Activated CD4-positive, alpha-beta T cell treated with anti-CD3 and anti-CD28 coated beads, Interleukin-2, amount 10 ng/mL, durations not matched to agents 24 days and 14 days (primary cell): ENCODE measurements at places on chromosomes 1 and 21. TPM values are rescaled to one million over a fixed set of nuclear protein-coding genes. Genes with fewer than 3 reads are reported as not detected.

GRCh38 chr1:172043900-172044299 is 202.6 kb downstream of the DNM3 start:
- peaks cover 3% of the 10 kb centered on the region for H3K36me3 ChIP-seq
- H3K27ac ChIP-seq, result no peak overlapping the region
- no peak overlapping the region for H3K4me3 ChIP-seq
- no peak for DNase-seq
- peaks cover 3% of the 10 kb centered on the region for H3K4me1 ChIP-seq
- peaks cover 4% of the 10 kb centered on the region for H3K27me3 ChIP-seq

GRCh38 chr1:156577550-156577949 is 2.0 kb upstream of the TTC24 start:
- no peak overlapping the region for H3K27ac ChIP-seq
- peaks cover 22% of the 10 kb centered on the region for H3K27me3 ChIP-seq
- DNase-seq, result no peak
- no peak overlapping the region for H3K4me3 ChIP-seq

Gene NIBAN1
- 17.1 TPM in 2 replicates for total RNA-seq

DNA sequence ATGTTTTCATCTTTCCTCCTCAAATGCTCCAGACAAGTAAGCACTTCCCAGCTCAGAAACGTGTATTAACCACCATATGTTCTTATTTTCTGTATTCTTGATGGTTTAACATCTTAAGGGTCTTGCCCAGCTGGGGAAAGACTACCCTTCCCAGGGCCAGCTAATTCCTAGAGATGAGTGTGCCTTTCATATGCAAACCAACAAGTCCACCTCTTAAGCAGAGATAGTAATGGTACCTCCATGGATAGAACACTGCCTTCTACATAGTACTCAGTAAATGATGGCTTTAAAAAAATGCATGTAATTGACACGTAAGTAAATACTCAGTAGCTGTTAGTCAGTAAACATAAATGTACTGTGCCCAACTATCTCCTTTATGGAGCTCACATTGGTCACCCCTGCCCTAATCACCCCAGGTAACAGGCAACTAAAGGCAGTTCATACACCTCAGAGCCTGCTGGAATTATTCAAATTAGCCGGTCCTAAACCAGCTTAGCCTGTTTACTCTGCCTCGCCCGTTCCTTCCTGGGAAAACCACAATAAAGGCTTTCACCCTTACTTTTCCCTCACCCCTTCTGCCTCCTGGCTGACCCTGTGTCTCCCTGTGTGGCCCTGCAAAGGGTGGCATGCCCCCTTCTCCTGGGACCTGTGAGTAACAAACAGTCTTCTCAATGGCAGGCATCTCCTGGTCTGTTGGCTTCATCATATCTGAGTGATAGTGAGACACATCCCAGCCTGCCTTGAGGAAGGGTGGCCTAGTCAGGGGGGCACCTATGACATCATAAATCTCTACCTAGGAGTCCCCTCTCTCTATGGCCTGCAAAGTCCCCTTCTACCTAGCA is 40.1 kb upstream of the KLHDC7A start:
- no peak overlapping the region for H3K4me3 ChIP-seq
- H3K27ac ChIP-seq, result no peak overlapping the region
- no peaks in the 10 kb centered on the region for H3K4me1 ChIP-seq
- H3K36me3 ChIP-seq, result no peaks in the 10 kb centered on the region
- no peaks in the 10 kb centered on the region for H3K27me3 ChIP-seq

Gene MFSD2A
- total RNA-seq, result 47.0 and 49.7 TPM in 2 replicates

DNA sequence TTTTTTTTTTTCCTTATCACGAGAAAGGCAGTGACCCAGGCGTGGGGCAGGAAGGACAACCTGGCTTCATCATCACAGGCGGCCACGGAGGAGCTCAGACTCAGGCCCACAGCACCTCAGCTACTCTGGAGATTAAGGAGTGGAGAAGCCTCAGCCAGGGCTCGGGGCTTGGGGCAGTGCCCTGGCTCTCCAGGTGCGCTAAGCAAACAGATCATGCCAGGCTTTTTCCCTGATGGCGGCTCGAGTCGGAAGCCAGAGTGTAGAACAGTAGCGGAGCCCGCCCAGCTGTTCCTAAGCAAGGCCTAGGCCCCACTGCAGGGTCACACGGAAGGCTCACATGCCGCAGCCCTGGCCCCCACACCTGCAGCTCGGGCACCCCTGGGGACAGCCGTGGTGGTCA is 70.7 kb downstream of the AGPAT3 start:
- no peak overlapping the region for H3K4me3 ChIP-seq
- H3K27me3 ChIP-seq, result no peaks in the 10 kb centered on the region
- DNase-seq, result no peak
- peaks cover 19% of the 10 kb centered on the region for H3K36me3 ChIP-seq
- peaks cover 19% of the 10 kb centered on the region for H3K4me1 ChIP-seq

DNA sequence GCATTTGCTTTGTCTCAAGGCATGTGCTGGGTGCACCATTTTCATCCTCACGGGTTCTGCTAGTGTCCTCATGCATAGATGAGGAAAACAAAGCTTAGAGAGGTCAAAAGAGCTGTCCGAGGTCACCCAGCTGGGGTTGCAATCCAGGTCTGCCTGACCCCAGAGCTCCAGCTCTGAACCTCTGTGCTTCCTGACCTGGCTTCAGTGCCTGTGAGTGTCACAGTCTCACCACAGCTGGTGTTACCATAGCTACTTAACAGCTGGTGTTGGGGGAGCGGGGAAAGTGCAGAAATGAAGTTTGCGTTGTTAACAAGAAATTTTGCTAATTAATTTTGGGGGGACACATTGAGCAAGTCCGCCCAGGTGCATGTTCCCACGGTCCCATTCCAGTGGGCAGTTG is 328.5 kb downstream of the KIF26B start:
- H3K27ac ChIP-seq, result no peak overlapping the region
- no peaks in the 10 kb centered on the region for H3K27me3 ChIP-seq
- no peaks in the 10 kb centered on the region for H3K4me1 ChIP-seq
- no peak overlapping the region for H3K4me3 ChIP-seq
- H3K36me3 ChIP-seq, result no peaks in the 10 kb centered on the region

- DNase-seq, result no peak
- no peak overlapping the region for H3K4me3 ChIP-seq
- H3K36me3 ChIP-seq, result no peaks in the 10 kb centered on the region
- H3K27ac ChIP-seq, result no peak overlapping the region
- no peaks in the 10 kb centered on the region for H3K4me1 ChIP-seq
- peaks cover 5% of the 10 kb centered on the region for H3K27me3 ChIP-seq
These were observed 9.1 kb downstream of the NTNG1 start for GRCh38 chr1:107149946-107150345.

GRCh38 chr1:161342821-161343220 is 24.9 kb downstream of the CFAP126 start:
- no peak overlapping the region for H3K27ac ChIP-seq
- no peak overlapping the region for H3K4me3 ChIP-seq
- peaks cover 3% of the 10 kb centered on the region for H3K4me1 ChIP-seq
- H3K27me3 ChIP-seq, result no peaks in the 10 kb centered on the region
- DNase-seq, result no peak
- peaks cover 28% of the 10 kb centered on the region for H3K36me3 ChIP-seq

GRCh38 chr1:224707843-224708725 is 92.0 kb downstream of the CNIH3 start:
- DNase-seq, result no peak
- no peak overlapping the region for H3K4me3 ChIP-seq
- H3K4me1 ChIP-seq, result peaks cover 9% of the 10 kb centered on the region
- H3K27ac ChIP-seq, result peak overlapping the region; percentile 39
- H3K36me3 ChIP-seq, result no peaks in the 10 kb centered on the region

DNA sequence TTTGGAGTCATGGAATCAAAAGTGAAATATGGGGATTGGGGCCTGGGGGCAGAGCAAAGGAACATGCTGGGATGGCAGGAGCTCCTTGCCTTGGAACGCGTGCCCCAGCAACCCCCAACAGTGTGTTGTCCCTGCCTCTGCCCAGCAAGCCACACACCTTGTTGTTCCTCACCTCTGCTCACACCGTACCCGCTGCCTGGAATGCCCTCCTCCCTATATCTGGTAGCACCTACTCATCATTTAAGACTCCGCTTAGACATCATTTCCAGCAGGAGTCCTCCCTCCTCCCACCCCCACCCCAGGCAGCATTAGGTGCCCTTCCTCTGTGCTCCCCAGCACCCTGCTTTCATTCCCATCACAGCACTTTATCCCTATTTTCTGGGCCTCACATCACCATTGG is 7.8 kb downstream of the NECTIN4 start:
- H3K4me3 ChIP-seq, result no peak overlapping the region
- H3K27me3 ChIP-seq, result no peaks in the 10 kb centered on the region
- no peak for DNase-seq
- no peaks in the 10 kb centered on the region for H3K36me3 ChIP-seq
- H3K4me1 ChIP-seq, result peaks cover 8% of the 10 kb centered on the region

Gene KLHL12
- total RNA-seq, result 28.0 and 30.5 TPM in 2 replicates

Gene RGS8
- not detected in 2 replicates for total RNA-seq

GRCh38 chr1:74343216-74343615 is 108.0 kb downstream of the TNNI3K start:
- no peaks in the 10 kb centered on the region for H3K27me3 ChIP-seq
- no peak overlapping the region for H3K4me3 ChIP-seq
- no peaks in the 10 kb centered on the region for H3K4me1 ChIP-seq

- H3K27ac ChIP-seq, result no peak overlapping the region
- peaks cover 2% of the 10 kb centered on the region for H3K27me3 ChIP-seq
- DNase-seq, result no peak
- no peak overlapping the region for H3K4me3 ChIP-seq
- H3K4me1 ChIP-seq, result no peaks in the 10 kb centered on the region
These were observed 21.4 kb downstream of the SFPQ start for GRCh38 chr1:35171579-35171978.

GRCh38 chr1:12617901-12618660 is at the start of gene DHRS3:
Gene DHRS3 (minus strand): TSS chr1:12618210. CDS start chr1:12617348, 862 bp downstream.
- H3K4me1 ChIP-seq, result peaks cover 66% of the 10 kb centered on the region
- H3K36me3 ChIP-seq, result peaks cover 26% of the 10 kb centered on the region
- H3K4me3 ChIP-seq, result peak within 1 kb of the TSS; percentile 99
- peaks cover 2% of the 10 kb centered on the region for H3K27me3 ChIP-seq
- DNase-seq, result peak; percentile 92

DNA sequence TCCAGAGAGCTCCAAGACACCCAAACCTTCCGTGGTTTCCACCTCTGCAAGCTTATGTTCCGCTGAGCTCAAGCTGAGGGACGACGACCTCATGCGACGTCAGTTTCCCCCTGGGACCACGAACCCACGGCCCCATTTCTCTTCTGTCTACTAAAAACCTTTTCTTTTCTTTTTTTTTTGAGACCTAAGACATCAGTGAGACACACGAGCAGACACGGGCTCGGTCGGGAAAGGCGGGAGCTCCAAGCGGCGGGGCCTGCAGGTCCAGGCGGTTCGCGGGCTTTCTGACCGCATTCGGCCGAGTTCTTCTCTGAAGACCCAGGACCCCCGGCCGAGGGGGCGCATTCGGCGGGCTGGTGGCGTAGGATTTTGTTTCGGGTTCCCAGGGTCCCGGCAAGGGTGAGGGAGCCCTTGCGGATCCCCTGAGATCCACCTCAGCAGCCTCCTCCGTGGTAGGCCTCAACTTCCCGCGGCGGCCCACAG is 402 bp downstream of the C21orf58 start:
- H3K36me3 ChIP-seq, result peaks cover 35% of the 10 kb centered on the region
- H3K27ac ChIP-seq, result peak overlapping the region; percentile 99
- peaks cover 32% of the 10 kb centered on the region for H3K4me1 ChIP-seq

Gene CACNA1S
- not detected in 2 replicates for total RNA-seq

Gene ADAM30
- total RNA-seq, result not detected in 2 replicates

DNA sequence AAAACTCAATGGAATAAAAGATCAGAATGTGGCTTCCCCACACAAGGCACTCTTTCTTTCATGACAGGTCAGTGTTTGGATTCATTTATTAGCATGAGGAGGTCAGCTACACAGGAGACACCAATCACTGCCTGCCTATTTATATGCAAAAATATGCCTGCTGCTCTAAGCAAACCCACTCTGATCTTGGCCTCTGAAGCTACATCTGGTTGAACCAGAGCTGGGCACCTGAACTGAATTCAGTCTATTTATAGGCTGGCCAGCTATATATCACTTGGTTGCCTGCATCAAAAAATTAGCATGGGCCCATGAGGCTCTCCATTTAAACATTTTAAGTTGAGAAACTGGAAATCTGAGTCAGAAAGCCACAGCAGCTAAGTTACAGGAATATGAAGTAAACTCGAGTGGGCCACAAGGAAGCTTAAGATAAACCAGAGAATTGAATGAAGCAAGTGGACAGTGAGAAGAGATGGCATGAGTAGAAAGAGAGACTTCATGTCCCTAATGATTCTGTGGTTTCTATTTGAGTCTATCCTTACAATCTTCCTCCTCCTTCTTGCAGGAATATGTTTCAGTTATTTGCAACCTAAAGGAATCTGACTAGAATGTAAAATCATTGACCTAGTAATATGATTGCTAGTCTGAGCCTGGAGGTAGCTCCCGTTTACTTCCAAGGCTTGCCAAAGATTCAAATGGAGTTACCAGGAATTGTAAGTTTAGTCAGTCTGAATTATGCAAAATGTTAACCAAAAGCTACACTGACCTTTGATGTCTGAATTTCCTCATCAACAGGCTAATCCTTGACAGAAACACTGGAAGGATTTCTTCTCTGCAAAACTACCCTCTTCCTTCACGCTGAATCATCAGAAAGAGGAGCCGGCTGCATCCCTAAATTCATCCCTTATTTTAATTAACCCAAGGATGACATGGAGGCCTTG is 17.7 kb downstream of the DDAH1 start:
- H3K36me3 ChIP-seq, result no peaks in the 10 kb centered on the region
- no peaks in the 10 kb centered on the region for H3K4me1 ChIP-seq
- H3K27me3 ChIP-seq, result no peaks in the 10 kb centered on the region
- H3K27ac ChIP-seq, result no peak overlapping the region

DNA sequence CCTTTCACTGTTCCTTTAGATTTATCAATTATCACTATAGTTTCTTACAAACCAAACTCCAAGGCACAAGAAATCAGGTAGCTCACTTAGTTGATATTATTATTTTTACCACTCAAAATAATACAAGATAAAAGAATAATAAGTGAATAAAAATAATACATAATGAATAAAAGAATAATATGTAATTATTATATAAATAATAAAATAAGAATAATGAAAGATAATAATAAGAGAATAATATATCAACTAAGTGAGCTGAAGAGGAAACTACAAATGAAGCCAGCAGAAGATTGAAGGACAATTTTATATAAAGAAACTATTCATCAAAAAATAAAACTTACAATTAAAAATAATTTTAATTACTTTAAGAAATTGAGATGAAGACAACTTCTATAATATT is 90.6 kb downstream of the LRRIQ3 start:
- H3K27me3 ChIP-seq, result no peaks in the 10 kb centered on the region
- no peak overlapping the region for H3K27ac ChIP-seq
- H3K36me3 ChIP-seq, result no peaks in the 10 kb centered on the region
- DNase-seq, result no peak
- H3K4me3 ChIP-seq, result no peak overlapping the region

- no peaks in the 10 kb centered on the region for H3K36me3 ChIP-seq
- no peak for DNase-seq
- H3K4me1 ChIP-seq, result peaks cover 8% of the 10 kb centered on the region
- H3K27me3 ChIP-seq, result no peaks in the 10 kb centered on the region
These were observed 65.8 kb downstream of the AK5 start for GRCh38 chr1:77347646-77348045.

DNA sequence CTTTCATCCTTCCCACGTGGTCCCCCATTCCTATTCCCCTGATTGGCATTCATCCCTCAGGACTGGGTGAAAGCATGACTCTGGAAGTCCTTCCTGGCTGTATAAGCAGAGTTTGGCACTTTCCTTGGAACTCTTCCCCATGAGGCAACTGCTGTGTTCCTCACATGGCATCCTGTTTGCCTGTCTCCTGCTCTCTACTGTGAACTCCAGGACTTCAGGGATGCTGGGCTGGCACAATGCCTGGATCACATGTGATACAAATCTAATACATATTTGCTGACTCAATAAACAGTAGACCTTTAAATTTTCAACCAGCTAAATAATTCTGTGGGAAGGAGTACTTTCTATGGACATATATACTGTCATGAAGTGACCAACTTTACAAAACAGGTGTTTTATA is 46.8 kb upstream of the EDEM3 start:
- H3K27me3 ChIP-seq, result no peaks in the 10 kb centered on the region
- no peak overlapping the region for H3K4me3 ChIP-seq
- DNase-seq, result no peak
- H3K4me1 ChIP-seq, result peaks cover 3% of the 10 kb centered on the region
- H3K27ac ChIP-seq, result no peak overlapping the region
- H3K36me3 ChIP-seq, result peaks cover 28% of the 10 kb centered on the region
